Astrocyte (in vitro differentiated cells and primary cell): ENCODE measurements at places on chromosomes 7 and 10. TPM values are rescaled to one million over a fixed set of nuclear protein-coding genes. Genes with fewer than 3 reads are reported as not detected.

- no peak for DNase-seq
- peaks cover 22% of the 10 kb centered on the region for H3K4me1 ChIP-seq
Observed at GRCh38 chr10:126256864-126257263, 131.4 kb downstream of the ADAM12 start.

DNA sequence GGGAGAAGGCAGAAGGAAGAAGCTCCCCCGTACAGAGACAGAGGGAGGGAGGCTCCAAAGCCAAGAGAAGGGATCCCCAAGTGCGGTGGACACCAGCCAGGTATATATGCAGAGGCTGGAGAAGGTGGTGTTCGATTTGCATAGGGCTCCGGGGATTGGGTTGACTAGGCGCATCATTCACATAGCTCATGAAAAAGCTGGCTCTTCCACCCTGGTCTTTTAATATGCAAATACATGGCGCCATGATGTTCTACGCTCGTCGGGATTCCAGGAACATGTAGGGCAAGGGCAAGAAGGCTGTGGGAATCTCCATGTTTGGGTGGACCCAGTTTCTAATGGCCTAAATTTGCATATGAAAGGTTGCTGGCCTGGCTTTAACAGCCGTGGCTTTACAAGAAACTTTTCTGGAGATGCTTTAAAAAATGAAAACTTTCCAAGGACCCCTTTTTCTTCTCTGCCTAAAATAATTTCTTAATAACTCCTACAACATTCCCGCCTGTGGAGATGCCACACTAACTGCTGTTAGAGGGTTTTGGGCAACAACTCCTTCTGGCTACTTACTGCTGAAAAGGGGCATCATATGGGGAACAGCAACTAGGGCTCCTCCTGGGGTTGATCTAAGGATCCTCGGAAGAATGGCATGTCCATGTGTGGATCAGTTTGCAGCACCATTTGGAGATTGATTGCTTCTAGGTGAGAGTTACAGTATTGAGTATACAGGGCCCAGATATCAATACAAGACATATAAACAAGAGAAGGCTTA, 28.3 kb downstream of the C1GALT1 start:
- no peak overlapping the region for H3K4me3 ChIP-seq
- no peaks in the 10 kb centered on the region for H3K36me3 ChIP-seq
- no peaks in the 10 kb centered on the region for H3K4me1 ChIP-seq

DNA sequence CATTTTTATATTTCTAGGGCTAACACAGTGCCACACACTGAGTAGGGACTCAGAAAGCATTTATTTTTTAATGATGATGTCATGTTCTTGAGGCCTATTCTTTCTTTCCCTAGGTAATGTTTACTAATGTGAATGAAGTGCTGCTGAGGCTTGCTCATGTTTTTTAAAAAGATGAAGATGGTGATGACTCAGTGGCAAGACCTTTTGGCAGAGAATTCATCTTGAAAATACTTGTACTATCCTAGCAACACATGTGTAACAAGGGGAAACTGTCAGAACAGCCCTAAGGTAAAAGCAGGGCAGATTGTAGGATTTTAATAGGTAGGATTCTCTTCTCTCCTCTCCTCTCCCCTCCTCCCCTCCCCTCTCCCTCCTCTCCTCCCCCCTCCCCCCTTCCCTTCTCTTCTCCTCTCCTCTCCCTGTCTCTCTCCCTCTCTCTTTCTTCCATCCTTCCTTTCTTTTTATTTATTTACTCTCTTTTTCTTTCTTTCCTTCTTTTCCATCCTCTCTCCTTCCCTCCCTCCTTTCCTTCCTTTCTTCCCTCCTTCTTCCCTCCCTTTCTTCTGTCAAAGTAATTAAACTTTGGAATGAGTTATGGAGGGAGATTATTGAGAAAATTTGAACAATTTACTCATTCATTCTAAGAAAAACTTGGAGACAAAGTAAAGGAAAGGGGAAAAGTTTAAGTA, 75.3 kb downstream of the ZNF92 start:
- DNase-seq = peak; percentile 94
- no peaks in the 10 kb centered on the region for H3K27me3 ChIP-seq
- no peak overlapping the region for H3K4me3 ChIP-seq
- peaks cover 7% of the 10 kb centered on the region for H3K4me1 ChIP-seq
- H3K36me3 ChIP-seq = no peaks in the 10 kb centered on the region
- peak overlapping the region; percentile 74 for H3K27ac ChIP-seq

- H3K27ac ChIP-seq = no peak overlapping the region
- no peak for DNase-seq
- no peaks in the 10 kb centered on the region for H3K4me1 ChIP-seq
- no peaks in the 10 kb centered on the region for H3K36me3 ChIP-seq
- no peak overlapping the region for H3K4me3 ChIP-seq
- no peaks in the 10 kb centered on the region for H3K27me3 ChIP-seq
Observed at GRCh38 chr7:77239471-77239870, 39.9 kb upstream of the FGL2 start.

GRCh38 chr7:77714195-77714594, 17.9 kb downstream of the RSBN1L start:
- H3K36me3 ChIP-seq = no peaks in the 10 kb centered on the region
- H3K27me3 ChIP-seq = no peaks in the 10 kb centered on the region
- no peak overlapping the region for H3K4me3 ChIP-seq
- H3K4me1 ChIP-seq = no peaks in the 10 kb centered on the region
- no peak overlapping the region for H3K27ac ChIP-seq

GRCh38 chr10:45008524-45009161, 7.9 kb downstream of the ZNF22 start:
- no peak overlapping the region for H3K27ac ChIP-seq
- DNase-seq = peak; percentile 78

DNA sequence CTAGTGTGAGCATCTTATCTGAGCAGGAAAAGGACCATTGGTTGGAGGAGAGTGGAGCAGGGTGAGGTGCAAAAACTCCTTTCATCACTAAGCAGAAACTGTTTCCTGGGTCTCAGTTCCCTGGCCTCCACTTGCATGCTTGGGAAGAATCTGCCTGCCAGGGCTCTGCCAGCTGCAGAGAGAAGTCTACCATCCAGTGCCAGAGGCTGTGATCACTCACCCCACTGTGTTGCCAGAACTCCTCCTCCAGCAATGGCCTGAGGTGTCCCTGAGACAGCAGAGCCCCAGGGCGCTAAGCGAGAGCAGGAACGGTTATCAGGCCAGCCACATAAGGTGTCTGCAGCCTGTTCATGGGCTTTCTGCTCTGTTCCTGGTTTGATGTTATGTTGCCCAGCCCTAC, 991.4 kb downstream of the CCSER2 start:
- no peaks in the 10 kb centered on the region for H3K36me3 ChIP-seq
- H3K4me1 ChIP-seq = no peaks in the 10 kb centered on the region
- no peaks in the 10 kb centered on the region for H3K27me3 ChIP-seq
- no peak overlapping the region for H3K4me3 ChIP-seq
- H3K27ac ChIP-seq = no peak overlapping the region
- DNase-seq = no peak

- H3K36me3 ChIP-seq = no peaks in the 10 kb centered on the region
- H3K27ac ChIP-seq = no peak overlapping the region
- no peak for DNase-seq
- H3K4me1 ChIP-seq = peaks cover 10% of the 10 kb centered on the region
- no peaks in the 10 kb centered on the region for H3K27me3 ChIP-seq
- no peak overlapping the region for H3K4me3 ChIP-seq
Observed at GRCh38 chr10:6788231-6788630, 208.2 kb upstream of the PRKCQ start.

GRCh38 chr7:131795400-131795799, 239.0 kb upstream of the PODXL start:
- no peaks in the 10 kb centered on the region for H3K36me3 ChIP-seq
- H3K27me3 ChIP-seq = peaks cover 3% of the 10 kb centered on the region
- DNase-seq = no peak
- no peaks in the 10 kb centered on the region for H3K4me1 ChIP-seq
- no peak overlapping the region for H3K27ac ChIP-seq
- no peak overlapping the region for H3K4me3 ChIP-seq

- H3K4me3 ChIP-seq = no peak overlapping the region
- peak; percentile 84 for DNase-seq
- H3K36me3 ChIP-seq = peaks cover 10% of the 10 kb centered on the region
- H3K27me3 ChIP-seq = no peaks in the 10 kb centered on the region
- no peaks in the 10 kb centered on the region for H3K4me1 ChIP-seq
- H3K27ac ChIP-seq = no peak overlapping the region
Observed at GRCh38 chr10:68796605-68797004, 30.7 kb upstream of the STOX1 start.

- H3K4me1 ChIP-seq = peaks cover 61% of the 10 kb centered on the region
- no peaks in the 10 kb centered on the region for H3K36me3 ChIP-seq
- no peaks in the 10 kb centered on the region for H3K27me3 ChIP-seq
Observed at GRCh38 chr7:139734395-139734794, 43.4 kb downstream of the HIPK2 start.

GRCh38 chr7:3068530-3068929, 24.9 kb upstream of the CARD11 start:
- H3K27me3 ChIP-seq = peaks cover 2% of the 10 kb centered on the region
- DNase-seq = no peak
- H3K4me1 ChIP-seq = no peaks in the 10 kb centered on the region

DNA sequence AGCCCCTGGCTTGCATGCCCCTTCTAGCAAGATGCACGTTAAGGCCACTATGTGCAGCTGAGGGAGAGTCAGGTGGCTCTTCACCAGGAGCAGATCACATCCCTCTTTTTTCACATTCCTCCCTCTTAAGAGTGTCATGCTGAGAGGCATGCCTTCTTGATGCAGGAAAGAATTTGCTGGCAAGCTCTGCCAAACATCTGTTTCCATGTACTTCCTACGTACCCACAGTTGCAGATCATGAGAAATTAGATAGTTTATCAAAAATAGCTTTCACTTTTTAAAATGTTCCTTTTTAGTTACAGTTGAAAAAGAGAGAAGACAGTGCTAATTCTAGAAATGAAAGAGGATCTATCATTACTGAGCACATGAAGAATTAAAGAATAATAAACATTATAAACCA, 79.7 kb upstream of the ZNF722 start:
- H3K4me3 ChIP-seq = no peak overlapping the region
- DNase-seq = no peak
- no peak overlapping the region for H3K27ac ChIP-seq

DNA sequence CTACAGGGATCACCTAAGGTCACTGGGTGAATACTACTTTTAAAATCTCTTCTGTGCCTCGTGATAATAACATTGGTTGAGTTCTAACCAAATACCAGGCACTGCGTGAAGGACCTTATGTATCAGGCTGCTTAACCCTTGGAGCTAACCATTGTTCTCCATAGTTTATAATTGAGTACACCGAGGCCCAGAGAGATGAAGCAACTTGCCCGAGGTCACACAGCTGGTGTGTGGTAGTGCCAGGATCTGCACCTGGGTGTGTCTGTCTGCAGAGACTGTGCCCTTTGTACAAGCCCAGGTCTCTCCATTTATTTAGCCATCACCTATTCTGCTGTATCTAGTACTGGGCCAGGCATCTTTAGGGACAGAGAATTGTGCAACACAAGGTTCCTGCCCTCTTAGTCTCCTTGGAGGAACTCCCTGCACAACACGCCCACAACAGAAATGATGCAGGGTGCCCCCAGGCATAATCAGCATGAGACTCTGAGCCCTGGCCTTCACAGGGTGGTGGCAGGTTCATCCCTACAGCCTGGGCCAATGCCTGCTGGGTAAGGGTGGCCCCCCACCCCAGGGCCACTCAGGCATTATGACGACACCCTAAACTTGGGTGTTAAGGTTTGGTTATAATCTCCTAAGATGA, 31.5 kb downstream of the UNC5B start:
- H3K4me3 ChIP-seq = no peak overlapping the region
- no peak for DNase-seq
- H3K36me3 ChIP-seq = no peaks in the 10 kb centered on the region
- H3K27me3 ChIP-seq = no peaks in the 10 kb centered on the region
- H3K27ac ChIP-seq = no peak overlapping the region

- no peak overlapping the region for H3K4me3 ChIP-seq
- DNase-seq = no peak
- no peaks in the 10 kb centered on the region for H3K36me3 ChIP-seq
- H3K4me1 ChIP-seq = no peaks in the 10 kb centered on the region
Observed at GRCh38 chr10:80090121-80090520, 11.7 kb downstream of the TMEM254 start.

DNA sequence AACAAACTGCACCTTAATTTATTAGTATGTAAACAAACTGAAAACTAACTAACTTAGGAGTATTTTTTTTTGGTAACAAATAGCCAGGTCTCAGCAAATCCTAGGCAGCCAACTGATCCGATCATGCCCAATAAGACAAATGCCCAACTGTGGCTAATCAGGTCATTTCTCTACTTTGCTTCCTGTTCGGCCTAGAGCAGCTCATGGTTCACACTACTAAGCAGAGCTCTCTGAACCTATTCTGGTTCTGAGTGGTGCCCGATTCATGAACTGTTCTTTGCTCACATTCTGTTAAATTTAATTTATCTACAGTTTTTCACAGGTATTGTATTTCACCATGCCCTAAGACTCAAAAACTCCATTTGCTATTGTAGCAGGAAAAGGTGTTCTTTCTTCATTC, 55.1 kb downstream of the CCDC3 start:
- no peak overlapping the region for H3K4me3 ChIP-seq
- no peaks in the 10 kb centered on the region for H3K36me3 ChIP-seq
- peaks cover 3% of the 10 kb centered on the region for H3K4me1 ChIP-seq

GRCh38 chr10:58412502-58412961, 27.3 kb downstream of the TFAM start:
- H3K27ac ChIP-seq = peak overlapping the region; percentile 43
- no peak overlapping the region for H3K4me3 ChIP-seq
- peaks cover 23% of the 10 kb centered on the region for H3K4me1 ChIP-seq
- peak; percentile 94 for DNase-seq
- peaks cover 7% of the 10 kb centered on the region for H3K27me3 ChIP-seq
- H3K36me3 ChIP-seq = no peaks in the 10 kb centered on the region

DNA sequence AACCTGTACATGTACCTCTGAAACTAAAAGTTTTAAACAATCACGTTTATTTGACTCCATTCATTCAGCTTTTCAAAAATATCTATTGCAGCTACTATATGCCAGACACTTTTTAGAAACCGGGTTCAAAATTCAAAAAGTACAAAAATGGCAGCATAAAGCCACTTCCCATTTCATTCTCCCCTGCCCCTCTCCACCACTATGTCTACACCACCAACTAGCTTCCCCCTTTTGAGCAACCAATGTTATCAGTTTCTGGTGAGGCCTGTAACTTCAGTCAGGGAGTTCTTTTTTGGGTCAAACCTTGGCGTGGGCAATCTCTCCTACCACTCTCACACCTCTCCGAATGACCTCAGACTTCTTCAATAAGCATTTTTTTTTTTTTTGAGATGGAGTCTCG, 11.5 kb upstream of the HHEX start:
- DNase-seq = no peak
- H3K27me3 ChIP-seq = no peaks in the 10 kb centered on the region
- H3K4me1 ChIP-seq = no peaks in the 10 kb centered on the region
- no peak overlapping the region for H3K27ac ChIP-seq

GRCh38 chr10:37992083-37992482, 15.6 kb upstream of the ZNF25 start:
- no peaks in the 10 kb centered on the region for H3K4me1 ChIP-seq
- no peaks in the 10 kb centered on the region for H3K27me3 ChIP-seq
- no peak overlapping the region for H3K4me3 ChIP-seq

- DNase-seq = no peak
- H3K36me3 ChIP-seq = no peaks in the 10 kb centered on the region
- no peaks in the 10 kb centered on the region for H3K27me3 ChIP-seq
- no peak overlapping the region for H3K27ac ChIP-seq
- H3K4me3 ChIP-seq = no peak overlapping the region
Observed at GRCh38 chr10:77544617-77545016, 93.0 kb downstream of the KCNMA1 start.

- DNase-seq = no peak
- H3K36me3 ChIP-seq = no peaks in the 10 kb centered on the region
- no peak overlapping the region for H3K4me3 ChIP-seq
- no peaks in the 10 kb centered on the region for H3K4me1 ChIP-seq
Observed at GRCh38 chr10:105986912-105987635, 1177.4 kb downstream of the SORCS1 start.

The DNAJC12 gene
- 1.7 and 2.1 TPM in 2 replicates for total RNA-seq

The C10orf62 gene
- total RNA-seq = not detected in 2 replicates
